Activated CD8-positive, alpha-beta memory T cell treated with anti-CD3 and anti-CD28 coated beads for 1 hour (primary cell): ENCODE measurements at places on chromosomes 12 and 14.

DNA sequence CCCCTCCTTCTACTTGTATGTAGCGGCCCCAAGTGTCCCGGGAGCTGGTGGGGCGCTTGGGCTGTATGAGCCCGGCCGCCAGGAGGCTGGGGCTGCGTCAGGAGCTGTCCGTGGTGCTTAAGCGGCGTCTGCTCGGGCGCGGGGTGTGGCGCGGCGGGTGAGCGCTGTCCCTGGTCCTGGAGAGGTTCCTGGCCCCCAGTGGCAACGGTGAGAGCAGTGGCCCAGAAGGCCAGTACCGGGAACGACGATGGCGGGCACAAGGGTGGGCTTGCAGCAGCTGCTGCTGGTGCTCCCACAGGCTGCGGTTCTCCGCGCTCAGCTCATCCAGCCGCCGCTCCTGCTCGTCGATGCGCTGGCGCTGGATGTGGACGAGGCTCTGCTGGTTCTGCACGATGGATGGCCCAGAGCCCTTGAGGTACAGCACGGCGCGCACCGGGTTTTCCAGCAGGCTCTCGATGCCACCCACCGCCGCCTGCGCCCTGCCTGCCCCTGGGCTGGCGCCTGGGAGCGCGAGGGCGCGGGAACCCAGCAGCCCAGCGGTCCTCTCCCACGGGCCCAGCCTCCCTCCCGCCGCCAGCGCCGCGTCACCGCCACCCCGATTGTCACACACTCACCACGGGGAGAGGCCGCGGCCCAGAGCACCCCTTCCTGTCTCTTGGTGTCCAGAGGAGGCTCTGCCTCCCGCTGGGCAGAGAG is 41.9 kb upstream of the FKBP4 start:
- DNase-seq = peak; percentile 60

- DNase-seq = no peak
Measured at GRCh38 chr14:103144085-103144484, 20.8 kb downstream of the TNFAIP2 start.

DNA sequence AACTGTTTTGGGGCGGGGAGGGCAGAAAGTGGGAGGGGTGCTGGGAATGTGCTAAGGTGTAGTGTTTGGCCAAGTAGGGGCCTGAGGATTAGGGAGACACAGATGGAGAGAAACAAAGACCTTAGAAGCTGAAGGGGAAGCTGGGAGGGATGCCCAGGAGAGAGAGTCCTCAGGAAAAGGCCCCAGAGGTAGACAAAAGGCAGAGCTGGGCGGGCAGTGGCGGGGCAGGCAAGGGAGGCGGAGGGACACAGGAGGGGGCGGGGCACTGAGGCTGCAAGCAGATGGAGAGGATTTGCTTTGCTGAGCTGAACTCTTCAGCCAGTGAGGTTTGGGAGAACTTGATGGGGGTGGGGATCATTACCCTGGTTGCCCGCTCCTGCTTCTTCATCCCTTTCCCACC is 2.8 kb downstream of the PTMS start:
- no peak for DNase-seq

DNA sequence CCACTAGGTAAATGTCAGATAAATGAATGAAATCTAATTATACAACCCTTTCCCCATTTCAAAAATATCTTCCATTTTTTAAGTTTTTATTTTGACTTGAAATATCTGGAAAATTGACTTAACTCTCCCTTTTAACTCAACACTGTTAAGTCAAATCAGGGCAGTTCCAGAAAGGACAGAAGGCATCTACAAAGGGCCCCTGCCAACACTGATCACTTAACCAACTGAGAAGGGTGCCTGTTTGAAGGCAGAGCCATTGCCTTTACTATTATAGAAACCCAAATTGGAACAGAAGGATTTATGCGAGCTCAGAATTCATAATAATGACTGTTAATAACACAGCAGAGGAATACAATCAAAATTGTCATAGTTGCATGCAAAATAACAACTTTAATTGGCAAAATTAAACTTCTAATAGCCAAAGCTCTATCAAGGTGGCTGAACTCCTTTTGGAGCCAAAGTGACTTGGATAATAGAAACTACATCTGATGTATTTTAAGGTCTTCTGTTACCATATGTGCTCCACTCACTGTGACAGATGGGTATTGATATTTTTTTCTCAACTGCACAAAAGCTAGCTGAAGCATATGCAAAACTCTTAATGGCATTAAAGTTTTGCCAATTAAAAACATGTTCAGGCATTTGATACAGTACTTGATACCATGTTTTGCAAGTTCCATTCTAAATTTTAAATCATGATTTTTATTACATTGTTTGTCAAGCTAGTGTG is 383.8 kb downstream of the NOVA1 start:
- DNase-seq = no peak

DNA sequence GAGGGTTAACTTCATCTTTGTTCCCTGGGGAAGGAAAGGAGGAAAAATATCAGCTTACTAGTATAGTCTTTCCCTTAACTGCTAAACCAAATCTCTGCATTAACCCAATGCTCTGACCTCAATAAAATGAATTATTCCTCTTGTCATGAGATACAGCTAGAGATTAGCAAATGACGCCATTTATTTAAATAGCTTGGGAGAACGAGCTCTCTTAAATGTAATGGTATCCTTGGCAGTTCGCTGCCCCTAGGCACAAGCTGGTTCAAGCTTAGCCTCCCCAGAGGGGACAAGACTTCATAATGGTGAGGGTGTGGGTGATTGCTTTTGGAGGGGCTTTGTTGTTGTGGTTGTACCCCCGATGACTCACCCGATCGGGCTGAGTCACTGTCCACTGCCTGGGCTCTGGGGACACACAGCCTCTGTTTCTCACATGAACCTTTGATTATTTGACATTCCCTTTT is 19.6 kb downstream of the FNTB start:
- DNase-seq = no peak

GRCh38 chr12:99170037-99170436 is 477.5 kb upstream of the GARIN6 start:
- DNase-seq = no peak

- DNase-seq = no peak
Measured at GRCh38 chr14:90373887-90374286, 22.9 kb upstream of the CALM1 start.

- DNase-seq = no peak
Measured at GRCh38 chr14:68544081-68544892, 248.6 kb downstream of the ZFP36L1 start.

DNA sequence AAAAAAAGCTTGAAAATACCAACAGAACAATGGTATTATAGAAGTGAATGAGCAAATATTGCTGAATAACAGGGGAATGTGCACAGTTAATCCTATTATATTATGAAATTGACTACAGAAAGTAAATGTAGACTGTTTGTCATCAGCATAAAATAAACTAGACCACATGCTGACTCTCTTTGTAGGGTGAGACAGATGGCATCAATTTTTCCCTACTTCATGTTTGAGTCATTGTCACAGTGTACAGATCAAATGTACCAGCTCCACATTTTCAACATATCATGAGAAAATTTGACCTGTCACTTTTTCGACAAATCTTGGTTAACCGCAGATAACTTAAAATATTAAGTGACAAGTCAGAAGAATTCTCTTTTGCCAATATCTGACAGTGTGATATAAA is 421.0 kb downstream of the RPL10L start:
- DNase-seq = no peak

GRCh38 chr12:32302218-32303173 is 96.9 kb upstream of the FGD4 start:
- DNase-seq = no peak

DNA sequence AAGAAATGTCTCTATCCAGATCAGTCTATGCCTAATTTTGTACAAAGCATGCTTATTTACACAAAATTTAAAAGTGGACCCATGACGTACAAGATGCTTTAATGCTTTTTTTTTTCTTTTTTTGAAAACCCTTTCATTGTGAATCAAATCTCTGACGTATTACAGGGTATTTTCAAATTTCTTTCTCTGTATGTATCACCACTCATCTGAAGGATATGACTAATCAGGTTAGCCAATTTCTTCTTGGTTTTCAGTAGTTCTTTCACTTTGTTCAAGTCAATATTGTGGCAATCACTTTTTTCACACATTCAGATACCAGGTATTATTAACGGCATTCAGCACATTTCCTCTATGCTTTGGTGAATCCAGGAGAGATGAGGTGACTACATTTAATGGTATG is 685.3 kb downstream of the TRHDE start:
- DNase-seq = no peak

- no peak for DNase-seq
Measured at GRCh38 chr12:70733385-70733784, 96.2 kb upstream of the PTPRB start.

DNA sequence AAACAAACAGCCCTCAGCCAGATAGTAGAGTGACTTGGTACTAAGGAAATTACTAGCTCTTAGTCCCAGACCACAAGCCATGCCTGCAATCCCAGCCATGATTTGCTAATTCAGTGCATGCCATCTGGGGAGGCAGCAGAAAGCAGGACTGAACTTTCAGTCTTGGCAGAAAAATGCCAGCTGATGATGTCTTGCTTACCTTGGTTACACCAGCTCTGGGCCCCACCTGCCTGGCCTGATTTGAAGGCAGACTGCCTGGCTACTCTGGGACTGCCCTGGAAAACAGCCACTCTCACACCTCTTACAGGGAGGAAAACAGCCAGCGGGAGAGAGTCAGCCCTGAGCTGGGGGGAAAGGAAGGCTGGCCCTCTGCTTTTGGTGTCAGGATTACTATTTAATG is 4.6 kb upstream of the UNC119B start:
- no peak for DNase-seq

DNA sequence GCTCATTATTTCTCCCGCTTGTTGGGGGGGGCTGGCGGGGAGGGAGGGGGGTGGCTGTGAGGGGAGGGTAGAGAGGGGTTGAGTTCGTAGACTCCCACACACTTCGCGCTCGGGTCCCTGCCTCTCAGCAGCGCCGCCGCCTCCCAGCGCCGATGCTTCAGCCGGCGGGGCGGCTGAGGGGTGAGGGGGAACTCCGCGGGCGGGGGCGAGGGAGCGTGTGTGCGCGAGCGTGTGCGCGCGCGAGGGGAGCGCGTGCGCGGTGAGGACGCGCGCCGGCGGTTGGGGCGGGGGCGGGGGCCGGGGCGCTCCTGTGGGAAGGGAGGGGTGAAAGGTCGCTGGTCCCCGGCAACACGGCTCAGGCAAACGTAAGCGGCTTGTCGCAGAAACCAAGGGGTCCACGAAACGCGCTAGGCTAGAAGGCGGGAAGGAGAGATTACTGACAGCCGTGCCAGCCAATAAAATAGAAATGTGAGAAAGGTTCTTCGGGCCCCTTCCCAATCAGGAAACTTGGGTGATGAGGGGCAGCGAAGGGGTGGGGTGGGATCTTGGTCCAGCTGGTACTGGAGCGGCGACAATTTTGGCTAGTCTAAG is 343 bp upstream of the NOVA1 start:
- DNase-seq = no peak

DNA sequence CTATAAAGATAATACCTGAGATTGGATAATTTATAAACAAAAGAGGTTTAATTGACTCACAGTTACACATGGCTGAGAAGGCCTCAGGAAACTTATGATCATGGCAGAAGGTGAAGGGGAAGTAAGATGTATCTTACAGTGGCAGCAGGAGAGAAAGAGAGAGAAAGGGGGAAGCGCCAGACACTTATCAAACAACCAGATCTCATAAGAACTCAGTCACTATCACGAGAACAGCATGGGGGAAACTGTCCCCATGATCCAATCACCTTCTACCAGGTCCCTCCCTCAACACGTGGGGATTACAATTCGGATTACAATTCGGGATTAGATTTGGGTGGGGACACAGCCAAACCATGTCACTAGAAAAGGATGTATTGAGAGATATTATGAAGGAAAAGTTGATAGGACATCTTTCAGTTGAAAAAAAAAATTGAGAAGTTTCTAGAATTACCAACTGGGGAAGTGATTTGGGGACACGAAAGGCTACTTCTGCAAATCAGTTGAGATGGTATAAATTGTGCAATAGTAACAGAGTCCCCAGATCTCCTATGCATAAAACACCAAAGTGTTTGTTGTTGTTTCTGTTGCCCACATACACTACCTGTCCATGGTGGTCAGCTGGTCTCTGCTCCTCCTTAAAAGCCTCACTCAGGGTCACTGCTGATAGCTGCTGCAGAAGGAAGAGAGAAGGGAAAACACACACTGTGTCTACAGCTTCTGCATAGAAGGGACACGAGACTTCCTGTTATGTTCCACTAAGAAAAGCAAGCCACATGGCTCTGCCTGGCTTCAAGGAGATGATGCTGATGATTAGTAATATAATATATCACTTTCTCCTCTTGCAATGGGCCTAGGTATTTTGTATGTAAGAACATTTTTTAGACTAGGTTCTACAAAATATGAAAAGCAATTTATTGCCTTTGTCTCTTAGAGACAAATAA is 465.5 kb downstream of the PDZRN4 start:
- DNase-seq = no peak

DNA sequence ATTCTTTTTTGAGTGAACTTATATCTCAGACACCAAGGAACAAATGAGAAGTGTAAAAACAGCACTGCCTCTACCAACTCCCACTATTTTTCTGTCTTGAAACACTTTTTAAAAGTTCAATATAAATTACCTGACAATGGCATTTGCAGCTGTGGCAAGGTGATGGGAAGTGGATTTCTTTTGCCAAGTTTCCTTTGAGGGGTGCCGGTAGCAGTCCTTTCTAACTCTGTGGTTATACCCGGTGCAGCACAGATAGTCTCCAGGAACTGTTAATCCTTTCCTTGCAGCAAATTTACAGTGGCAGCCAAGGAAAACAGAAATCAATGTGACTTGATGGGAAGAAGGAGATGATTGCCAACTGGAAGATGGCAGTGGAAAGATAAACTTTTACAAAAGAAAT is 243.7 kb downstream of the BCAT1 start:
- no peak for DNase-seq

DNA sequence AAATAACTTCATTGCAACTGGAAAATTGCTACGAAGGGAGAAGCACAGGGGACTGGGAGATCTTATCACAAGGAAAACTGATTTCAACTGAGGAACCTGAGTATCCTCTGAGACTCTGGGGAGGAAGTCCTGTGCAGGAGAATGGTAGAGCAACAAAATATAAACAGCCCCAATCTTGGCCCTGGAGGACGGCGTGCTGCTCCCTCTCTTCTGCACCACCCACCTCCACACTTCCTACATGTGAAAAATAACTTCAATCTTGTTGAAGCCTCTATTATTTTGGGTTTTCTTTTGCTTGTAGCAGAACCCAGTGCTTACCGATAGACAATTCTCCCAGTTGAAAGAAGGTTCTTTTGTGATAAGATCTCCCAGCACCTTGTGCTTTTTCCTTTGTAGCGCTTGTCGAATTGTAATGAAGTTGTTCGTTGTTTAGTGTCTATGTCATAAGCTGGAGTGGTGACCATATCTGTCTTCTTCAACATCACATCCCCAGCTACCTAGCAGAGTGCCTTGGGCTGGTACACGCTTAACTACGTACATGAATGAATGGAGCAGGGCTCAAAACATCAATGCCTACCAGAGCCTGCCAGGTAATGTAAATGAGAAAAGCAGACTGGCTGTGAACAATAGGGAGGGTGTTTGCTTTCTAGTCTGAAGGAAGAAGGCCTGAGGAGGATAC is 2.8 kb upstream of the CD4 start:
- no peak for DNase-seq

GRCh38 chr12:91889059-91889458 is 256.6 kb downstream of the BTG1 start:
- DNase-seq = no peak

GRCh38 chr14:58731465-58732293 is 93.9 kb downstream of the DACT1 start:
- no peak for DNase-seq

GRCh38 chr14:34003691-34004090 is 52.8 kb upstream of the EGLN3 start:
- no peak for DNase-seq

- no peak for DNase-seq
Measured at GRCh38 chr14:103544388-103545218, 15.6 kb downstream of the TRMT61A start.

- no peak for DNase-seq
Measured at GRCh38 chr12:115859231-115859630, 418.3 kb downstream of the MED13L start.
